ENCODE measurements at places on chromosomes 11 and 22.

GRCh38 chr11:4203603-4204360, 109.2 kb downstream of the RRM1 start:
- no peak for DNase-seq

DNA sequence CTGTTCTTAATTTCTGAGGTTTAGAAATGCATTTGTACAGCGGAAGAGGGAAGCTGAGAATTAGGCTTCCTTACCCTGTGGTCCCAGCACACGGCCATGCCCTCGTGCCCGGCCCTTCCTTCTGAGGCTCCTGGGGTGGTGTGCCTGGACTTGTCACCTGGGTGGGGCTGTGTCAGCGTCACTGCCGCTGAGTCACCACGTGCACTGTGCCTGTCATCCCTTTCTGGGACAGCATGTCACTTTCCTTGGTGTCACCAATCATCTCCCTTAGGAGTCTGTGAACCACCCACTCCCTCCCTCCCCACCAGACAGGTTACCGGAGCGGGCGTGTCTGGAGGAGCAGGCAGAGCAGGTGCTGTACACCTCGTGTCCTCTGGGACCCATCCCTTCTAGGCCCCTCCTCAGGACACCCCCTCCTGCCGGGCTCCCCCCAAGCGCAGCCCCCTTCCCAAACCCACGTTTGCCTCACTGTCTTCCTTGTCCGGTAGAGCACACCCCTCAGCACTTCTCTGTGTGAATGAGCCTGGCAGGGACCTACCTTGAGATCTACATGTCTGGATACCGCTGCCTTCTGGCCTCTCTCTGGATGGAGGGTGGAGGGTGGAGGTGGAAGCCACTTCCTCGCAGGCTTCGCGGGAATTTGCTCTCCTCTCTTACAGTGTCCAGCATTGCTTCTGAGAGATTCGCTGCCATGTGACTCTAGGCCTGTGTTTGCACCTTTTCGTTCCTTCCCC, 367.6 kb downstream of the TBC1D22A start:
- DNase-seq: no peak

GRCh38 chr22:41620589-41621098, at the start of gene DESI1:
Gene DESI1, minus strand, starts transcription at chr22:41621043. Its CDS starts 204 bp downstream, at chr22:41620839.
- DNase-seq: no peak

DNA sequence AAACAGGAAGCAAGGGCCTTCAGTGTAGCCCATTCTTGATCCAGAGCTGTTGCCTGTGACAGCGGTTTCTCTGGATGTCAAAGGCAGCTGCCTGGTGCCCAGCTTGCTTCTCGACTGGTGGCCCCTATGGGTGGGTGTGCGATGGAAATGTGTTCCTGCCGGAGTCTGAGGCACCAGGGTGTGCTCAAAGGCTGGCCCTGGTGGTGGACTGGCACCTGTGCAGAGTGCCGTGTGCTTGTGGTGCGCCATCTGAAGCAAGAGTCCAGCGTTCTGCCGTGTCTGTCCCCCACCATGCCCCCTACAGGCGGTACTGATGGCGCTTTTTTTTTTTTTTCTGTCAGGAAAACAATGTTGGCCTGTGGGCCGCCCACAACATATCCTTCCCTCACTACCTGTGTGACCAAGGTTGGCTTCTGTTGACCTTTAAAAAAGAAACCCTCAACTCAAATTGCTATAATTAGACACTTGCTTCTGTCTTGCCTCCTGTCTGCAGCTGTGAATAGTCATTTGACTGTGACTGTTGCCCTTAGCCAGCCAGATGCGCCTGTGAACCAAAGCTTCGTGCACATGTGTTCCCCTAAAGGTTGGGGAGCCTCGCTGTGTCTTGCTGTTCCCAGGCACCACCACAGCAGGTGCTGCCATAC, 4.7 kb upstream of the RANBP1 start:
- no peak for DNase-seq

DNA sequence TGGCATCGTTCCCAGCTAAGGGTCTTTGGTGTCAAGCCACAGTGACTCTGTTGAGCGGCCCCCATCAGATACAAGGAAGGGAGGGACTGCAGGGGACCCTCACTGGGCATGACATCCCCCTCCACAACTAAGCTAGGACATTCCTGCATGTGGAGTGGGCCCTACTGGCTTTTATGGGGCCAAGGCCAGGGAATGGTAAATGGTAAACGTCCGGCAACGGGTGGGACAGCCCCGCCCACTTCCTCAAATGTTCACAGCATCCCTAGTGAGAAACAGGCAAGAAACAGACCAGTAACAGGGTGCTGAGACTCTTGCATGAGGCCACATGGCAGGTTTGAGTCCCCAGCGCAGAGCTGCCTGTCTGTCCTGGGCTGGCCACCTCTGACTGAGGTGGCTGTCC, 4.4 kb downstream of the TMPRSS6 start:
- DNase-seq: no peak

DNA sequence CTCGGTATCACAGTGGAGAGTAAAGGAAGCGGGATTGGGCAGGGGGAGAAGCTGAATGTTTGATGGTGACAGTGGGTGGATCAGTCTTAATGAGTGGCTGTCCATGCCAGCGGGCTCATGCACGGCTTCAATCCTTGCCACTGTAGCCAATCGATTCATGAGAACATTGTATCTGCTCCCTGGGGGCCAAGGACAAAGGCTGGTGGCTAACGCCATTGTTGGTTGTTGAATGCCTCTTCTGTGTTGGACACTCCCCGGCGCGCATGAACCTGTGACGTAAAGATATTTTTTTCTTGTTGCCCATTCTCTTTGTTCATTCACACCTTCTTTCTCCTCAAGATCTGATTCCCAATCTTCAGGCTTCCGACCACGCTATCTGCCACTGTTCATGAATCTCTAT, 20.9 kb upstream of the ATXN10 start:
- no peak for DNase-seq

DNA sequence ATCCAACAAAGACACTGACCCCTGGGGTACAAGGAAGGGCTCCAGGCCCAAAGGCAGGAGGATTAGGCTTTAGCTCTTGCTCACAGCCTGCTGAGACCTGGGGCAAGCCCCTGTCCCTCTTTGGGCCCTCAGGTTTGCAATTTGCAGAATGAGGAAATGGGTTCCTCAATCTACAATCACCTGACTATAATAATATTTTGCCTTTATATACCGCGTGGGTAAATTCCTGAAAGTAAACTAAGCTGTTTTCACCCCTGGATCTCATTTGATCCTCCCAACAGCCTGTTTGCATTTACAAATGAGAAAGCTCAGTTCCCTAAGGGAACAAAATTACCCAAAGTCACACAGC, 797 bp downstream of the STARD10 start:
- no peak for DNase-seq

All from neural crest cell (in vitro differentiated cells).